ENCODE measurements at places on chromosomes 7 and 10.

DNA sequence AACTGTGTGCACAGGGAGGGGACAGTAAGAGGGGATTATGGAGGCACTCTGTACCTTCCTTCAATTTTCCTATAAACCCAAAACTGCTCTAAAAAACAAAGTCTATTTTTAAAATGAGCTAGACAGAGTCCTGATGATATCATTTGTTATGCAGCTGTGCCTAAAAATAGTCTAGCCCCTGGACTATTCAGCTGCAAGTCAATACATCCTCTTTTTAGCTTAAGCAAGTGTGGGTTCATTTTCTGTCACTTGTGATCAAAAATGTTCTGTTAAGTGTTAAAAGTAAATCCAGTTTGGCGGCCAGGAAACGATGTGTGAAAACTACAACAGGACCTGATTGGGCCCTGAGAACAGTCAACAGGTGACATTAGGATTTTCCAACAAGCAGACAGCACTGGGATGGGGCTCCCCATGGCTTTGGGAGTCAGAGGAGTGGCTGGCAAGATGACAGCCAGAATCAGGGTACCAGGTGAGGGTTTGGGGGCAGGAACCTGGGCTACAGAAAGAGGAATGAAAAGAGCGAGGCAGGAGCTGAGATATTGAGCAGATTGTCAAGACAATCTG lies 33.9 kb downstream of the FAM107B start:
- no peak for DNase-seq

GRCh38 chr7:45457591-45457990 lies 116.6 kb upstream of the ADCY1 start:
- peak; percentile 56 for DNase-seq

GRCh38 chr7:69403169-69403568 lies 195.1 kb upstream of the AUTS2 start:
- peak; percentile 3 for DNase-seq

- peak; percentile 96 for DNase-seq
These were observed 22.9 kb downstream of the DNAJB12 start for GRCh38 chr10:72331575-72332422.

Measured in DMS 273 treated with DMSO at 0.1 percent for 48 hours (cell line).